ENCODE measurements at places on chromosomes 1 and 21.

DNA sequence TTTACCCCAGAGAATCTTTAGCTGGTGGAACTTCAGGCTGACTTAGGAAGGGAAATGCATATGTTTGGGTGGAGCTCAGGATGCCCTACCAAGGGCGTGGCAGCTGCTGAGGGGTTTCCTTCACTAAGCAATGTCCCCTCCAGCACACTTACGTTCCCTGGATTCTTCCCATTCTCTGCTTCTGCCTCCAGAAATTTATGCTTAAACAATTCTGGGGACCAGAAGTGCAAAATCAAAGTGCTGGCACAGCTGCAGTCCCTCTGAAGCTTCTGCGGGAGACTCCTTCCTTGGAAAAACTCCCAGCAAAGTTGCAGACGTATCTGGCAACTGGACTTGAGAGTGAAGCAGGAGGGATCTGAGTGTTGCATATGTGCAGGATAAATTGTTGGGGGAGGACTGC lies 402.8 kb downstream of the PCP4 start:
- DNase-seq: no peak

GRCh38 chr1:39926343-39926793 lies 24.7 kb upstream of the MYCL start:
- no peak for DNase-seq

DNA sequence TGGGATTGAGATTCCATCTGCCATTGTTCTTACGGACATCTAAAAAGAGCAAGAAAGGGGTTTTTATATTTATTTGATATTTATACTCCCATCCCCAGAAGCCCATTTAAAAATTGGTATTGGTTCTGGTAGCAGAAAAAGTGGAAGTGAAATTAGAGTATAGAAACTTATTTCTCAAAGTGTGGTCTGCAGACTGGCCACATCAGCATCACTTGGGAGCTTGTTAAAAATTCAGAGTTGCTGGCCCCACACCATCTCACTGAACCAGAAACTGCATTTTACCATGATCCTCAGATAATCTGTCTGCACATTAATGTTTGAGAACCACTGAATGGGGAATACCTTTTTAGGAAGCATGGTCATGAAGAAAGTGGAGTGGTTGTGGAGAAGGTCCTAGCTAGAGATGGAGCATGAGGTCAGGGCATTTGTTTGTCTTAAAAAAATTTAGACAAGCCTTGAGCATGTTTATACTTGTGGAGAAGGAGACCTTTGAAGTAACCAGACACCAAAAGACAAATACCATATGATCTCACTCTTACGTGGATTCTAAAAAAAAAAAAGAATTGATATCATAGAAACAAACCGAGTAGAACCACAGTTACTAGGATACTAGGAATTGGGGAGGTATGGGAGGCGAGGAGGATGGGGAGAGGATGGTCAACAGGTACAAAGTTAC lies 116.3 kb downstream of the ST6GALNAC3 start:
- no peak for DNase-seq

GRCh38 chr1:99465176-99465900 lies 180.6 kb upstream of the PALMD start:
- DNase-seq: no peak

DNA sequence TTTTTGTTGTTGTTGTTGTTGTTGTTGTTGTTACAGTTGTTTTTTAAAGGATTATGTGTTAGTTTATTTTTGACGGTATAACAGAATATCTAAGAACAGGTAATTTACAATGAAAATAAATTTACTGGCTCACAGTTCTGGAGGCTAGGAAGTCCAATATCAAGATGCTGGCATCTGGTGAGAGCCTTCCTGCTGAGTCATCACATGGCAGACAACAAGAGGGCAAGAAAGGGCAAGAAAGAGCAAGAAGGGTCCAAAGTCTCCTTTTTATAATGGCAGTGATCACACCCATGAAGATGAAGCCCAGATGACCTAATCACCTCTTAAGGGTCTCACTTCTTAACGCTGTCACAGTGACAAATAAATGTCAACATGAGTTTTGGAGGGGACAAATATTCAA lies 142.1 kb downstream of the NEGR1 start:
- no peak for DNase-seq
